ENCODE measurements at places on chromosomes 1 and 21.

- no peak for DNase-seq
Observed at GRCh38 chr1:155171836-155172731, 1.0 kb downstream of the KRTCAP2 start.

GRCh38 chr1:6162773-6163172 is 17.3 kb downstream of the CHD5 start:
- DNase-seq: no peak

- DNase-seq: no peak
Observed at GRCh38 chr1:215476541-215476940, 90.6 kb upstream of the KCTD3 start.

GRCh38 chr1:201022493-201022819 is 1.1 kb downstream of the KIF21B start:
- no peak for DNase-seq

DNA sequence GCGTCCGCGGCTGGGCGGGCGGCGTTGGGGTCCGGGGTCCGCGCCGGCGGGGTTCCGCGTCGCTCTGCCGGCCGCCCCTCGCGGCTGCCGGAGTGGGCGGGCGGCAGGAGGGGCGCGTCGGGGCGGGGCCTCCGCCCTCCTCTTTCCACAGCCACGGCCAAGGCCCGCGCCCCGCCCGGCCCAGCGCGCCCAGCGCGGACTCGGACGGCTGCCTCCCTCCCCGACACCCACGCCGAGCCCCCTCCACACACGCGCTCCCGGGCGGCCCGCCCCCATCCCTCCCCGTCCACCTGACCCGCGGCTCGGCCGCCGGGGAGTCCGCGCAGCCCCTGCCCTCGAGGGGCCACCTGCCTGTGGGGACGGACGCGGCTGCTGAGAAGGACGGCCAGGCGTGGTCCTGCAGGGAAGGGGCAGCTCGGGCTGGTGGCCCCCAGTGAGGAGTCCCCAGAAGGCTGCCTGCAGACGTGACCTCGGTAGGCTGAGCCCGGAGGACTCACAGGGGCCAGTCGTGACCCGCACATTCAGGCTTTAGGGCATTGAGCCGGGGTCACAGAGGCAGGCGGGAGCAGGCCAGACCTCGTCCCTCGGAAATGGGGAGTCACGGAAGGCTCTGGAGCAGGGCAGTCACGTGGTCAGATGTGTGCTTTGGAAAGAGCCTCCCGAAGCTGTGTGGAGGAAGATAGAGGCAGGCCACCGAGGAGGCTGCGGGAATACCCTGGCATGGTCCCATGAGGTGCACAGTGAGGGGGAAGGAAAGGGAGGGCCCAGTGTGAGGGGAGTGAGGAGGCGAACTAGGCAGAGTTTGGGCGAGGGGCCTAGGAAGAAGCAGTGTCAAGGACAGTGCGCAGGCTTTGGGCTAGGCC is at the start of gene COL8A2:
TSS of gene COL8A2 (minus strand) at position 94 of the 863 bp plus-strand sequence. CDS start 24,980 bp downstream, outside the sequence.
- DNase-seq: no peak

DNA sequence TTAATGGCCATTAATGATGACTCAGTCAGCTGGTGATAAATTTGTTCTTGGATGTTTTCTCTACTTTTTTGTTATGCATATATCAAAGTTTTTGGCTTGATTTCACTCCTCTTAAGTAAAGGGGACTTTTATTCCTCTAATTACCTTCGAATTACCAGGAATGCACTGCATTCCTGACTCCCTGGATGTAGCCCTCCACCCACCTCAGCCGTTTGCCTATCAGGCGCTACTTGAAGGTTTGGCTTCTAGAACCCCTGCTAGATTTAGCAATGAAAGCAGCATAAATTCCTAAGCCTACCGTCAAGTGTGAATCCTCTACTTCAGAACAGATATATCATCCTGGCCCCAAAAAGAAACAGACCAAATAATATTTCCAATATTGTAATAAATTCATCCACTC is 387.8 kb upstream of the ADGRL2 start:
- no peak for DNase-seq

DNA sequence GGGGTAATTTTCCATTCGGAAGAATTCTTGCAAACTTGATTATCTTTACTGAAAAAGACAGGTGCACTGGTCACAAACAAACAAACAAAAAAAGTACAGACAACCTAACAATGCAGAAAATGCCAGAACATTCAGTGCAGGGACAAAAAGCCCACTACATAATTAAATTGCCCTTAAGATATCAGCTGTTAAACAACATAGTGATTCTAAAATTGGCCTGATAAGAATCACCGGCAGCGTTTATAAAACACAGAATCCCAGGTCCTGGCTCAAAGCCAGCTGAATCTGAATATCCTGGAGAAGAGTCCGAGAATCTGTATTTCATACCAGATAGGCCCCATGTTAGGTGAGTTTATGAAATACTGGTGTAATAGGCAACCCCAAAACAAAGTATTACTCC is 6.1 kb downstream of the PLPP3 start:
- DNase-seq: no peak

DNA sequence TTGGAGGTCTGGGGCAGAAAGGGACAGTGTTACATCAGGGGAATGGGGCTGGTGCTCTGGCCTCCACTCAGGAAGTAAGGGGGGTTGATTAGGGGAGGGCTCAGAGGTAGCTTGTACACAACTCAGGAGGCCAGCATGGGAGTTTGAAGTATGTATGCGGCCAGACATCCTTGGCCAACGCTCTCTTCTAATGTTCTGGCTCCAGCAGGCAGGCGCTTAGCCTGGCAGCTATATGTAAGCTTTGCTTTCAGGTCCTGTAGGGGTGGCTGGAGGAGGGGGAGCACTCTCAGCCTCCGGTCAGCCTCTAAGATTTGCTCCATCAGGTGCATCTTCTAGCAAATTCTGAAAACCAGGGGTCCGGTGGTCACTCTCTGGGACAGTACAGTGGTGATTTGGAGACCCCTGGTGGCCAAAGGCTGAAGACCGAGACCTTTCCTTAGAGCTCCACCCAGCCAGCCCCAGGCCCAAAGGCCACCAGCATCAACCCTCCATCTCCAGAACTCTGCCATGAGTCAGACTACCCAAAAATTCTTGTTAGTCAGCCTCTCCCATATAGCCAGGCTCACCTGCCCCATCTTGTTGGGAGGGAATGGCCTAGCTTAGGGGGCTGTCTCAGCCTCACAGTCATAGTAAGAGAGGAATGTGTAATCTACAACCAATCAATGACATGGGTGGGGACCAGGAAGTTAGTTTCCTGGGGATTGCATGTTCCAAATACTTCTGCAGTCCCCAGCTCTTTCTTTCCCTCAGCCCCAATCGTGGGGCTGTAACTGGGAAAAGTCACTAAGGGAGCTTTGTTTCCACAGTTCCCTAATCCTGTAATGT is 9.7 kb upstream of the COL8A2 start:
- DNase-seq: no peak

- DNase-seq: no peak
Observed at GRCh38 chr1:201344206-201345080, 33.0 kb downstream of the TNNT2 start.

DNA sequence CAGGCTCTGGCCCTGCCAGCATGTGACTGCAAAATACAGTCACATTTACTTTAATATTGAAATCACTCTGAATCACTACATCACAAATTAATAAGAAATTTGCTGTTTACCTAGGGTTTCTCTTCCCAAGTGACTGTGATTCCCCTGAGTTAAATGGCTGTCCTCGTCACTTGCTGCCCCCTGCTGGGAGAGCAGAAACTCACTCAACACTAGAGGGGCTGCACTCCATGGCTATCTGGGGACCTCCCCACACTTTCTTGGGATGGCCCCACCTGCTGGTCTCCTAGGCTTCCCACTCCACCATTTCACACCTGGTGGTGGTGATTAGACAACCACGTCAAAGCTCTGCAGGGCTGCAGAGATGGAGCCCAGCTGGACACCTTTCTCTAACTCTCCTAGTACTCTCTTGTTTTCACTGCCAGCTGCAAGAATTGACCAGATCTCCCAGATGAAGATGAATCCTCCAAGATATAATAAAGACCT is 63.4 kb downstream of the CD2 start:
- no peak for DNase-seq

DNA sequence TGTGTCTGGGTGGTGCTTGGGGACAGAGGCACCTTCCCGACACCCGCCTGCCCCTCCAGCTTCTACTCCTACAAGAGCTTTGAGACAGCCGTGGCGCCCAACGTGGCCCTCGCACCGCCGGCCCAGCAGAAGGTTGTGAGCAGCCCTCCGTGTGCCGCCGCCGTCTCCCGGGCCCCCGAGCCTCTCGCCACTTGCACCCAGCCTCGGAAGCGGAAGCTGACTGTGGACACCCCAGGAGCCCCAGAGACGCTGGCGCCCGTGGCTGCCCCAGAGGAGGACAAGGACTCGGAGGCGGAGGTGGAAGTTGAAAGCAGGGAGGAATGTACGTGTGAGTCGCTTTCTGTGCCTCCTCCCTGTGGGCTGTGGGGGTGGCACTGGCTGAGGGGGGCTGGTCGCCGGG is 75.7 kb downstream of the SKI start:
- no peak for DNase-seq

GRCh38 chr1:75172556-75172955 is 38.4 kb downstream of the LHX8 start:
- no peak for DNase-seq

DNA sequence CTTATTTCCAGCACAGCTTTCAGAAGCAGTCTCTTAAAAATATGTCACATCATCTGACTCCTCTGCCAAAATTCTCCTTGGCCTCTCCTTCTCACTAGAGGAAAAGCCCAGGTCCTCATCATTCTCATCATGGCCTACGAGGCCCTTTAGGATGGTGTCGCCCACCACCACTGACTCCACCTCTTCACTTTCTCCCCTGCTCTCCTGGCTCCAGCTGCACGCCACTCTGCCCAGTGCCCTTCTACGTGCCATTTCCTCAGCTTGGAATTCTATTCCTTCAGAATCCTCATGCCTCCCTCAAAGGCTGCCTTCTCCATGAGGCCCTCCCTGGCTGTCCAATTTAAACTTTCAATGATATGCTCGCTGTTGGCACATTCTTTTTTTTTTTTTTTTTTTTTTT is 25.3 kb upstream of the BTG2 start:
- no peak for DNase-seq

- DNase-seq: no peak
Observed at GRCh38 chr1:28860332-28861073, 48.5 kb downstream of the OPRD1 start.

DNA sequence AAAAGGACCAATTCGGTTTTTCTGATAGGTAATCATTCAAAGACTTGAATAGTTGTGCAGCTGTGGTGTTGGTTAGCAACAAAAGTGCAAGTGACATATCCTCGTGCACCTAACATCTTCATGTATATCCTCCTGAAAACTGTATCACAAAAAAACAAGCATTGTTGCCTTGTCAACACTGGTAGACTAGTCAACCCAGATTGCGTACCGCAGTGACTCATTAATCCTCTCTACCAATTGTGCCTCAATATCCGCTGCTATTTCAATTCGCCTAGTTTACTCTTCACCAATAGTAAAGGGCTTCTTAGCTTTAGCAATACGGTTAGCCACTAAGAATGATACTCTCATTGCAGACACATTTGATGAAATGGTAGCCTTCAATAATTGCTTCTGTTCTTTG is 3.5 kb downstream of the HHAT start:
- no peak for DNase-seq

GRCh38 chr1:246831543-246831942 is 100.2 kb downstream of the AHCTF1 start:
- no peak for DNase-seq

DNA sequence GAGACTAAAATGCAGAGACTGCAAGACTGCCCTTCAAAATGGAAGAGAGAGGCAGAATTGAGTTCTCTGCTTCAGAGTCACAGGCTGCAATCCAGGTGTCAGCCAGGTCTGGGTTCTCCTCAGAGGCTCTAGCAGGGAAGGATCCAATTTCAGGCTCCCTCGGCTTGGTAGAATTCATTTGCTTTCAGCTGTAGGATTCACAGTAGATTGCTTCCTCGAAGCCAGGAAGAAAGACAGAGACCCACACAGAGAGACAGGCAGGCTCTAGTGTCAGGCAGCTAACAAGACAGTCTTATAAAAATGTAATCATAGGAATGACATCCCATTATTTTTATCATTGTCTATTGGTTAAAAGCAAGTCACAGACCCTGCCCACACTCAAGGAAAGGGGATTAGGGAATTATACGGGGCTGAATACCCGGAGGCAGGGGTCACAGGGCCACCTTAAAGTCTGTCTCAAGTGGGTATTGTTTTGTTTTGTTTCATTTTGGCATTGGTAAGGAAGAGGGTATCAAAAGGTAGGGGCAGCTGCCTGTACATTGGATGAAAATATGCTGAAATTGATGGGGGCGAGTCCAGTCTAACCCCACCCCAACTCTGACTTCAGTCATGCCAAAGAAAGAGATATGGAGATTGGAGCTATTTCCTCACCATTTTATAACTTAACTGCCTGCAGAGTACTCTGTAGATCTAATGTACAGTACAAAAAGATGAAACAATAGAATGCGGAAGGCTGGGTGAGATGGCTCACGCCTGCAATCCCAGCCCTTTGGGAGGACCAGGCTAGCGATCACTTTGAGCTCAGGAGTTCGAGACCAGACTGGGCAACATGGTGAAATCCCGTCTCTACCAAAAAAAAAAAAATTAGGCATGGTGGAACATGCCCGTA is 9.5 kb upstream of the TBCE start:
- no peak for DNase-seq

GRCh38 chr1:119834990-119835389 is 23.7 kb upstream of the REG4 start:
- no peak for DNase-seq

DNA sequence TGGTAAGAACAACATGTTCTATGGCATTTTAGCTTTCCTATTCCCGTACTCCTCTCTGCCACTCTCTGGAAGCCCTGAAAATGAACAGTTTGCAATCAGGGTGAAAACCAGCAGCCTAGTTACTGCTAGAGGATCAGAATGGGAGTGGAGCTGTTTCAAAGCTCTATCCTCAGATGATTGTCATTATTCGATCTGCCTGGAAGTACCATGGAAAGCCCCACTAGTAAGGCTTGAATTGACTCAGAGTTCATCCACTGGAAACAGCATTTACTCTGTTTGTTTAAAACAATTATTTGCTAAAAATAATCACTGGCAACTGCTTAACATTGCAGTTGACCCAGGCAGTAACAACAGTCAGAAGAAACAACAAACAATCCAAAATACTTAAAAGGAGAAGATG is 91.2 kb downstream of the USH2A start:
- no peak for DNase-seq

- DNase-seq: no peak
Observed at GRCh38 chr21:31278511-31279130, 65.4 kb downstream of the TIAM1 start.

- no peak for DNase-seq
Observed at GRCh38 chr1:37438037-37438868, 36.1 kb upstream of the ZC3H12A start.

- no peak for DNase-seq
Observed at GRCh38 chr1:173603056-173603591, at the start of gene SLC9C2. Gene SLC9C2, minus strand, starts transcription at chr1:173603072. Its CDS starts 1,296 bp downstream, at chr1:173601776.

- no peak for DNase-seq
Observed at GRCh38 chr1:6585081-6585722, 5.4 kb downstream of the ZBTB48 start.

GRCh38 chr21:26284531-26284930 is 114.0 kb upstream of the APP start:
- no peak for DNase-seq

DNA sequence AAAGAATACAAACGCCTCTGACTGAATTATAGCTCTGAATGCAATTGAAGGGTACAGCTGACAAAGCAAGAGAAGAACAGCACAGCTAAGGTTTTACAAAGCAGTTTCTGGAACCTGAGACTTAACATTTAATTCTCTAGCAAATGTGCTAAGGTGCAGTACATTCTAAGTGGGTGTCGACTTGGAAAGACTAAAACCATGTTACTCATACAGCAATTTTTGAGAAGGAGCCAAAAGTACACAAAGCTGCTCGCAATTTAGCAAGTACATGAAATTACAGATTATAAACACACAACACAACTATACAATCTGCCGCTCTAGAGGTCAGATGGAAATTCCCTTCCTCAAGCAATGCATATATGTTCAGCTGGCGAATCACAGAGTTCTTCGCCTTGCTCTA is 121.9 kb downstream of the TIAM1 start:
- no peak for DNase-seq

Data from smooth muscle cell of the brain vasculature (primary cell).